Left renal pelvis (tissue), 4 donors: ENCODE measurements at places on chromosomes 7 and 10. TPM values are rescaled to one million over a fixed set of nuclear protein-coding genes. Genes with fewer than 3 reads are reported as not detected.

- DNase-seq, result no peak
Measured at GRCh38 chr10:42864575-42864974, 82.0 kb downstream of the BMS1 start.

- no peak for DNase-seq
Measured at GRCh38 chr7:123463890-123464289, 70.5 kb downstream of the IQUB start.

- DNase-seq, result no peak
Measured at GRCh38 chr10:70343312-70343711, 39.1 kb downstream of the LRRC20 start.

POT1 gene
- 53.3 TPM for polyA plus RNA-seq

CUL2 gene
- polyA plus RNA-seq, result 39.2 TPM
